ENCODE measurements at places on chromosomes 4 and X.
A peak's percentile ranks its signal among the peaks of the same experiment; 100 is the strongest.

GRCh38 chrX:91108761-91109160 lies 325.9 kb upstream of the PABPC5 start:
- DNase-seq: no peak

GRCh38 chr4:20625426-20625825 lies 74.8 kb upstream of the PACRGL start:
- no peak for DNase-seq

DNA sequence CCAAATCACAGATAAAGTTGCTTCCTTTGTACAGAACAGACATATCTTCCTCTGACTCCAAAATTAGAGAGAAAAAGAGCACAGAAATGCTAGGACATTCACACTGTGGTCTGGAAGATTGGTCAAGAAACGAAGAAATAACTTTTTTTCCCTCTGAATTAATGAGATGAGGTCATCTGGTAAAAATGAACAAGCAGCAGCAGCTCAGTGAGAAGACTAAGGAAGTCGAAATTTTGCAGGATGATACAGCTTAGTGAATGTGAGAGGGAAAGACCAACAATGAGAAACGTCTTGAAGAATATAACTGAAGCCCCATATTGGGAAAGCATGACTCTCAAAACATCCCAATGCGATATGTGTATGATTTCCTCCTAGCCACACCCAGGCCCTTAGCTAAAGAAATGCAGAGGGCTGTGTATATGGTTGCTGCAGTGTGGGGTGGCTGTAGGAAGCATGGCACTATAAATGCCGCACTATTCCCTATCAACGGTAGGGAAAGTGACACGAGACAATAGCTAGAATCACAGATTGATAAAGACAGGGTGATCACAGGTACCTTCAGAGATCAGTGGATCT lies 208.6 kb downstream of the VEGFC start:
- no peak for DNase-seq

DNA sequence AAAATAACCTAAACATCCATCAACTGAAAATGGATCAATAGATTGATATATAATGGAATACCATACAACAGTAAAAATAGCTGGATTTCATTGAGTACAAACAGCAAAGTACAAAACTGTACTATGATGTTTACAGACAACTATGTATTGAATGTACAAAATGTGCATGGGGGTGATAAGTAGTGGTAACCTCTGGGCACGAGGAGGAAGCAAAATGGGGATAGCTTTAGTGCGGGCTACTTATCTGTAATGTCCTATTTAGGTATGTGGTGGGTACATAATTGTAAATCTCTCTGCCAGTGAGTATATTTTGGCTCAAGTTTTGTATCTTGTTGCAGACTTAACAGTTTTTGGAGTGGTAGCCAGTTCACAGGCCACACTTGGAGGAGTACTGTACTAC lies 123.6 kb downstream of the STAG2 start:
- no peak for DNase-seq

DNA sequence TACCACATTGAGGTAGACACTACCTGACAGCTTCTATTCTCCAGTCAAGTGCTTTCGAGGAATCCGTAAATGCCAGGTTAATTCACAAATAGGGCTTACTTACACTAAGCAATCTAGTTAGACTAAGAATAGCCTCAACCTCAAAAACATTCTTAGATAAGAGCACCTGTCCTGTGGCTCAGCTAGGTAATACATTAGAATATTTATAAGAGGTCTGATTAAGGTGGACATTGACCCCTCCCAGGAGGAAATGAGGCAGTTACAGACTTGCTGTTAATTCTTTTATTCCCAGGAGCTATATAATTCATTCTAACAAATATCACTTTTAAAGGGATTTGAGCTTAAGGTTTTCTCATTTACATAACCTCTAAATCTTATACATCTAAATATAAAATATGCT lies 758.1 kb downstream of the GRID2 start:
- no peak for DNase-seq

DNA sequence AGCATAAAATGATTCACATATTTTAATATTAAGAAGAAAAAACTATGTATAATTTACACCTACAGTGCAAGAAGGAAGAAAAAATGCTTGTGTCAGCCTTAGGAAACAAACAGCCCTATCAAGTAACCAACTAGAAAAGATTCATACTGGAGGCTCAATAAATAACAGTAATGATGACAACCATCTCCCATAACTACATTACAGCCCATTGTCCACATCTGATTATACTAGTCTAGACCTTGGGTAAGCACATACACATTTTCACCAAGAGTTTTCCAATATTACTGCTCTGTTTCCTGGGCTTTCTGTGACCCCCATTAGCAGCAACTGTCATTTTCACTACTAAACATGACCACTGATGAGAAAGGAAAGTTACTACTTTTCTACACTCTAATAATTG lies 169.7 kb downstream of the MAB21L2 start:
- no peak for DNase-seq

DNA sequence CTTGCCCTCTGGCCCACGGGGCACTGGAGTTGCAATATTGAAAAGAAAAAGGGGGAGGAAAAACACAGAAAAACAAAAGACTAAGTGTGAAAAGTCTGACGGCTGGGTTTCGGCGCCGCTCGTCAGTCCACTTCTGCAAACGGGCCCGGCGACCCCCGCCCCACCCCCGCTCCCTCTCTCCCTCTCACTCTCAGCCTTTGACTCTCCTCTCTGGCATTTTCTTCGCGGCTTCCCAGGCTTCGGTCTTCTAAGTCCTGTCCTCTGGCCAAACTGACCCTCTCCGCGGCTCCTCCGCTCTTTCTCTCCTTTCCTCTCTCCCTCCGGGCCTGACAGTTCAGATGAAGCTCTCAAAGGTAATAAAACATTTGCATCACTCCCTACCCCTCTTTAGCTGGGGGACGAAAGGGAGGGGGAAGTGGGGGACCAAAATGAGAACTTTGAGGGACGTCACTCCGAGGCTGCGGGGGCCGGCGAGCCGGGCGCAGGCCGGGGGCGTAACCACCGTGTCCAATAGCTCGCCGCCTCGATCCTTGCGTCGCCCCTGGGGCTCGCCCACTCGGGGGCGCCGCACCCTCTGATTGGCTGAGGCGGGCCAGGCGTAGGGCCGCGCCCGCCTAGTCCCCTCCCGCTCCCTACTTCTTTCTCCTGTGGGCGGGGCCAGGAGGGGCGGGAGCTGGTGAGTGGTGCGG lies at the start of gene NKX6-1:
Gene NKX6-1 (minus strand): TSS at position 358 of the 689 bp plus-strand sequence. CDS start 1,064 bp downstream, outside the sequence.
- peak; percentile 79 for DNase-seq

- DNase-seq: no peak
Observed at GRCh38 chr4:26424838-26425237, 65.4 kb downstream of the CCKAR start.

Data from muscle of back (tissue), 13 donors.